ENCODE measurements at places on chromosomes 5 and 9. TPM values are rescaled to one million over a fixed set of nuclear protein-coding genes. Genes with fewer than 3 reads are reported as not detected.

The GABRA6 gene
- not detected for total RNA-seq

The CMBL gene
- 20.8 TPM for total RNA-seq

The FSTL4 gene
- total RNA-seq = 0.60 TPM

The SOX30 gene
- total RNA-seq = not detected

The PCDHA1 gene
- total RNA-seq = 0.04 TPM

The HTR1A gene
- total RNA-seq = 0.57 TPM

The PCDHGA7 gene
- 0.10 TPM for total RNA-seq

The MOB3B gene
- 14.1 TPM for total RNA-seq

The ACTBL2 gene
- 0.16 TPM for total RNA-seq

The GPR150 gene
- total RNA-seq = not detected
